ENCODE measurements at places on chromosomes 1 and 21. TPM values are rescaled to one million over a fixed set of nuclear protein-coding genes. Genes with fewer than 3 reads are reported as not detected.
A peak's percentile ranks its signal among the peaks of the same experiment; 100 is the strongest.

DNA sequence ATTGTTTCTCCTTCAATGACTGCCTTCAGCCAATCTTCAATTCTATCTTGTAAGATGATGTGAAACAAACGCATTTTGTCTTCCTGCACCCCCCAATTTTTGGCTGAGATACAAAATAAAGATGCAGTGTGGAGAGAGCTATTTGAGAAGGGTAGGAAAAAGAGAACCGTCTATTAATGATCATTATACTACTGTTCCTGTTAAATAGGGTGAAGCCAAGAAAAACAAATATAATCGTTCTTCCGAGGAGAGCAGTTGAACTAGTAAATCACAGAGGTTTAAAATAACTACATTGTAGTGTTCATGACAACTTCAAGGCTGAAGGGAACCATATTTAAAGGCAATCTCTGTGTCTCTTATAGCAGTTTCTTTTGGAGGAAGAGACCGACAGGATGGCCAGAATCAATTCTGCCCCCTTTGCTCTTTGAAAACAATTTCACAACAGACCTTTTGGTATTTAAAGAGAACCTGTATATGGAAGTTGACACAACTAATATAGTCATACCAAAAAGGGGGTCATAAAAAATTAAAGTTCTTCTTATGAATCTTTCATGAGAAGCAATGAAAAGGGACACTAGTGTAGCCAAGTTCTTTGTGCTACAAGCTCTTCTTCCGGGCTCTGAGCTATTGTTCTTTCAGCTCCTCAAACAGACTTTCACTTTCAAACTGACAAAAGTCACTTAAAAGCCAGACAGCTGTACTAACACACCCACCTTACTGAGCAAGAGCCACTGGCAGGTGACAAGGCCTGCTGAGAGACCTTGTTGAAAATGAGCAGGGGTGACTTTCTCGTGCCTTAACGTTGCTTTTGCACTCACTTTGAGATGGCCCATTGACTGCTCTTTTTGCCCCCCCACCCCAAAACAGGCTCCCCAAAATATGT, 30.9 kb downstream of the PROX1 start:
- peak overlapping the region; percentile 54 for H3K27ac ChIP-seq
- no peaks in the 10 kb centered on the region for H3K36me3 ChIP-seq
- no peaks in the 10 kb centered on the region for H3K27me3 ChIP-seq
- peaks cover 11% of the 10 kb centered on the region for H3K4me1 ChIP-seq
- no peak for DNase-seq
- H3K4me3 ChIP-seq: no peak overlapping the region

- no peak overlapping the region for H3K4me3 ChIP-seq
- H3K27ac ChIP-seq: no peak overlapping the region
- no peak for DNase-seq
- H3K4me1 ChIP-seq: peaks cover 2% of the 10 kb centered on the region
- no peaks in the 10 kb centered on the region for H3K36me3 ChIP-seq
- no peaks in the 10 kb centered on the region for H3K27me3 ChIP-seq
These were observed 112.7 kb downstream of the PRDM2 start for GRCh38 chr1:13812456-13813397.

DNA sequence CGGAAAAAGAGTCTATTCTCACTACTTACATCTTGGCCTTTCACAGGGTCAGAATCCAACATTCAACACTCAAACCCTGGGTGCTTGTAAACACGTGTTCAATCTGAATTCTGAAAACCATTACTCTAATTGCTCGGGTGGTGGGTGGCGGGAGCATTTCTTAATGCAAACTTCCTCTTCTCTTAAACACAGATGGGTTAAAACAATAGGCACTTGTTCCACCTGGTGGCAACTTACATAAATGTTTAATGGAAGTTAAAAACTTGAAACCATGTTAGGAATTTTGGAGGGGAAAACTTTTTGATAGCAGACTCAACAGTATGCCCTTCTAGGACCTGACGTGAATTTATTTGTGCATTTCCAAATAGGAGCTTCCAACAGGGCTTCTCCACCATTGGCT, 23.4 kb upstream of the TDRD10 start:
- peaks cover 5% of the 10 kb centered on the region for H3K4me1 ChIP-seq
- H3K4me3 ChIP-seq: no peak overlapping the region
- H3K27me3 ChIP-seq: no peaks in the 10 kb centered on the region
- no peaks in the 10 kb centered on the region for H3K36me3 ChIP-seq
- DNase-seq: no peak

GRCh38 chr1:92577261-92577895, 90.7 kb upstream of the GFI1 start:
- DNase-seq: peak; percentile 78
- H3K4me1 ChIP-seq: no peaks in the 10 kb centered on the region
- no peak overlapping the region for H3K4me3 ChIP-seq
- H3K27ac ChIP-seq: no peak overlapping the region
- no peaks in the 10 kb centered on the region for H3K27me3 ChIP-seq

GRCh38 chr1:205940710-205941109, 2.5 kb downstream of the SLC26A9 start:
- no peaks in the 10 kb centered on the region for H3K36me3 ChIP-seq
- no peak overlapping the region for H3K4me3 ChIP-seq
- H3K27ac ChIP-seq: no peak overlapping the region

DNA sequence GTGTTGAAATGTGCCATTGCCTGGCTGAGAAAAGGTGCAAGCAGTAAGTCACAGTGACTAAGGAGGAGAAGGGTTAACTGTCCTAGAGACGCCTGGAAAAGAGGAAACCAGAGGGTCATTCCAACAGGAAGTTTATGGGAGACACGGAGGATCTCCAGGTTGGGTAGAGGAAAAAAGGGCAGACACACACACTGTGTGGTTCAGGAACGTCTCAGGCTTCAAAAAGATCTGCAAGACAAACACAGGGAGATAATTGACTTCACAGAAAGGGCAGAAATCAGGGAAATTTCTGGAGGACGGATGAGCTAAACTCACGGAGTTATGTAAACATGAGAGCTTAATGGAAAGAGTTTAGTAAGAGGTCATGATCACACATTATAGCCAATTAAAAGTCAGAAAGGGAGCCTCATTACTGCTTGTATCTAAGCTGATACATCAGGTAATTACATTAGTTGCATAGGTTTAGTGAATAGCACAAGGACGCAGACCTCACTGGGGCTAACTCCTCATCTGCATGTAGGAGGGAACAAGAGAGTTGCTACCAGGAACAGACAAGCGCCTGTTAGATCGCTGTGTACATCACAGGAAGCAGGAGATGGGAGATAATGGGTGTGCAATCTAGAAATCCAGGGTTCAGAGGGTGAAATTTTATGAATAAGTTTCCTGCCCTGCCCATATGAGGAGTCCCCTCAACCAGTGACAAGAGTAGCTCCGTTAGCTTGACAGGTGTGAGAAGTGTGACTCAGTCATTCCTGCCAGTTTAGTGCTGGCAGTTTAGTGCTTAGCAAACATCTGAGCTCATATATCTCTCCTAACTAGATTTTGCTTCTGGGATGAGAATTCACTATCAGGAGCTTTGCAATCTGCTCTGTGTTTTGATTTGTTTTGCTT, 96.6 kb upstream of the TNR start:
- no peaks in the 10 kb centered on the region for H3K4me1 ChIP-seq
- no peaks in the 10 kb centered on the region for H3K36me3 ChIP-seq
- H3K4me3 ChIP-seq: no peak overlapping the region
- no peak for DNase-seq
- no peaks in the 10 kb centered on the region for H3K27me3 ChIP-seq
- no peak overlapping the region for H3K27ac ChIP-seq

The SH3BGR gene
- total RNA-seq: 6.8 TPM

The SH2D5 gene
- 0.33 TPM for total RNA-seq

DNA sequence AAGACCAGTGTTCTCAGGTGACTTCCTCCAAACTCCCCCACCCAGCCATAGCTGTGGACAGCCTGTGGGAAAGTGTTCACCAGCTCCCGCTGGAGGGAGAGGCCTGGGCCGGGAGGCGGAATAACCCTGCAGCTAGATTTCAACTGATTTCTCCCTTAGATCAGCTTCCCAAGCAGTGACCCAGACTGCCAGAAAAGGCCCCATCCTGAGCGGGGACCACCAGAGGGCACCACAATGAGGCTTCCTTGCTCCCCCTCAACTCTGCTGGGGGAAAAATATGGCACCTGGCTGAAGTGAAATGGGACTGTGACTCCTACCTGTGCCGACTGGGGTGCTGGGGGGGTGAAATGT, 50.8 kb downstream of the RHBG start:
- H3K27me3 ChIP-seq: peaks cover 32% of the 10 kb centered on the region
- H3K4me3 ChIP-seq: no peak overlapping the region
- H3K36me3 ChIP-seq: no peaks in the 10 kb centered on the region
- no peak for DNase-seq
- peaks cover 23% of the 10 kb centered on the region for H3K4me1 ChIP-seq

DNA sequence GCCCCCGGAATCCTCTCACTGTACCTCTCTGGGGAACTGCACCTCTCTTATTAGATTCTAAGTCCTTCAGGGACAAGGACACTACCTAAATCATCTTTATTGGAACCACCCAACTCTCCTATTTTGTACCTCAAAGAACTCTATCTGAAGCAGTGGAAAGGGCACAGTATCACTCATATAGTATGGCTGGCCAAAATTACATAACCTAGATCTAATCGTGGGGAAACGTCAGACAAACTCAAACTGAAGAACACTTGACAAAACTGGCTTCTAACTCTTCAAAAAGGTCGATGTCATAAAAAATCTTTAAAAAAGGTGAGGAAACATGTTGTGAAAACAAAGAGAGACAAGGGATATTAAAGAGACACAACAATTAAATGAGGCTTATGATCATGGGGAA, 210.0 kb downstream of the SLC45A1 start:
- no peak for DNase-seq
- no peaks in the 10 kb centered on the region for H3K27me3 ChIP-seq
- peaks cover 49% of the 10 kb centered on the region for H3K4me1 ChIP-seq

GRCh38 chr1:218874313-218874712, 299.4 kb upstream of the LYPLAL1 start:
- no peaks in the 10 kb centered on the region for H3K27me3 ChIP-seq
- H3K4me1 ChIP-seq: no peaks in the 10 kb centered on the region
- no peaks in the 10 kb centered on the region for H3K36me3 ChIP-seq
- no peak for DNase-seq
- H3K27ac ChIP-seq: no peak overlapping the region

- DNase-seq: no peak
- no peaks in the 10 kb centered on the region for H3K27me3 ChIP-seq
- no peak overlapping the region for H3K4me3 ChIP-seq
- no peaks in the 10 kb centered on the region for H3K36me3 ChIP-seq
These were observed 8.5 kb upstream of the SLC26A9 start for GRCh38 chr1:205951746-205952145.

The IL22RA1 gene
- not detected for total RNA-seq

DNA sequence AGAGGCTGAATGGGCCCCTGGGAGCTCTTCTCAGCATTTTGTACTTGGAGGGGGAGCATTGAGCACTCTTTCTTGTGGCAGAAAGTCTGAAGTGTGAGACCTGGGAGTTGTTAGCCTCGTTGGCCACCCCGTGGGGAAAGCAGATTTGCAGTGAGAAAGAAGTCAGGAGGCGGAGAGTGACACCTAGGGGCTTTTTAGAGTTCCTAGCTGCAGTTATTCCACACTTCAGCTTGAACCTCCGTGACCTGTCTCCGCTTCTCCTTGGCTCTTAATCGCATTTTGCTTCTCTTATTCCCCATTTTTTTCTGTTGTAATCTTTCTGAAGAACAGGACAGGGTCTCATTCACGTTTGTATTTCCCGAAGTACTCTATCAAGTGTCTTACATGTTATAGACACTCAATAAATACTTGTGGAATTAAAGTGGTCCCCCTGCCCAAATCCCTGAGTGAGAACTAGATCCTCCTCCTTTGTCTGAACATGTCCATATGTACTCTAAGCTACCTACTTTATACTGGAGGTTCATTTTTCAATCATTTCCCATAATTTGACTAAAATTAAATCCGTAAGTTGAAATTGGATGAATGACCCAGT, 14.5 kb upstream of the C1orf141 start:
- peak; percentile 68 for DNase-seq
- H3K36me3 ChIP-seq: no peaks in the 10 kb centered on the region
- peaks cover 5% of the 10 kb centered on the region for H3K4me1 ChIP-seq
- no peak overlapping the region for H3K27ac ChIP-seq
- H3K27me3 ChIP-seq: no peaks in the 10 kb centered on the region

GRCh38 chr1:215273838-215274516, 191.4 kb downstream of the KCNK2 start:
- H3K36me3 ChIP-seq: no peaks in the 10 kb centered on the region
- H3K4me1 ChIP-seq: no peaks in the 10 kb centered on the region
- no peak for DNase-seq
- no peaks in the 10 kb centered on the region for H3K27me3 ChIP-seq

The RPTN gene
- not detected for total RNA-seq

- H3K4me3 ChIP-seq: no peak overlapping the region
- DNase-seq: peak; percentile 28
- H3K36me3 ChIP-seq: no peaks in the 10 kb centered on the region
These were observed 47.1 kb downstream of the ATP2B4 start for GRCh38 chr1:203673550-203674411.

DNA sequence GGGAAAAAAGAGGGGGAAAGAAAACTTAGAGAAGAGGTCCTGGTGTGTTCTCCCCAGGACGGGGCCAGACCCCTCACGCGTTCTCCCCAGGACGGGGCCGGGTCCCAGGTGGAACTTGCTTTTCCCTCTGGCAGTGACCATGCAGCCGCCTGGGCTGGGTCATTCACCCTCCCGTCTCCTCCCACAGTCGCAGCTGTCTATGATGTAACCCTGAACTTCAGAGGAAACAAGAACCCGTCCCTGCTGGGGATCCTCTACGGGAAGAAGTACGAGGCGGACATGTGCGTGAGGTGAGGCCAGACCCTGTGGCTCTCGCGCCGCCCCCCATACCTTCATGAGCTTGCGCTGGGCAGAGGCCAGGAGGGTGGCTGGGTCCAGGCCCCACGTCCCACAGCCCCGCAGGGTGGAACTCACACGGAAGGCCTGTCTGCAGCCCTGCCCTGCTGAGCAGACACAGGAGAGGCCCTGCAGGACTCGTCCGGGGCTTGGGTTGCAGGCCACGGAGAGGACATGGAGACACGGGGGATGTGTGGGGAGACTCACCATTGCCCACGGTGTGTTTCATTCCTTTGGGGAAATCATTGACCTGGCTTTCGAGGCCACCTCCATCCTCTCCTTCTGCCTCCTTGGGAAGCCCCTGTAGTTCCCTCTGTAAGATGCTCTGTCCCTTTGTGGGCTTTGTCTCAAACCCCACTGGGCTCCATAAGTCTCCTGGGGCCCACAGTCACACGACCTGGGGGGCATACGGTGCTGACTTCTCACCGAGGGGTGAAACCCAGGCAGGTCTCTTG, 40.7 kb upstream of the TRAPPC10 start:
- peaks cover 4% of the 10 kb centered on the region for H3K4me1 ChIP-seq
- H3K4me3 ChIP-seq: no peak overlapping the region
- no peak overlapping the region for H3K27ac ChIP-seq
- H3K36me3 ChIP-seq: peaks cover 37% of the 10 kb centered on the region
- H3K27me3 ChIP-seq: no peaks in the 10 kb centered on the region

The PLEKHA6 gene
- 4.6 TPM for total RNA-seq

- DNase-seq: no peak
- H3K27me3 ChIP-seq: no peaks in the 10 kb centered on the region
- H3K4me3 ChIP-seq: no peak overlapping the region
- H3K36me3 ChIP-seq: no peaks in the 10 kb centered on the region
- H3K27ac ChIP-seq: no peak overlapping the region
These were observed 15.2 kb upstream of the ADAMTSL4 start for GRCh38 chr1:150534002-150534401.
